ENCODE measurements at places on chromosomes 6 and 20.

- DNase-seq: no peak
Observed at GRCh38 chr6:90375681-90376439, 79.2 kb upstream of the BACH2 start.

DNA sequence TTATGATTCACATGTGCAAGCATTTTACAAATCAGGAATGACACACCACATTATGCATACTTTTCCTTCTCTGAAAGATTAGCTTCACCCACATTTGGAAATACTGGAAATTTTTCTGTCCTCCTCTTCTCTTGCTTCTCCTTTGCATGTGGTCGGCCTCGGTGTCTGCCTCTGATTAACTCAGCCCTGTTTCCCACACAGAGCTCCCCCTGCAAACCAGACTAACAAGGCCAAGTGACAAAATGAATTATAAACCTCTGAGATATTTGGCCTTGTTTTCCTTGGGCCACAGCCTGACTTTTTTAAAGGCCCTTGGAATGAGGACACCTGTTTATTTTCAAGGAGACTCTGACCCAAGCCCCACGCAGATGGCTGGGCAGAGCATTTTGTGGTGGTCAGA is 9.0 kb upstream of the CCN6 start:
- DNase-seq: no peak

- no peak for DNase-seq
Observed at GRCh38 chr6:22421198-22421597, 124.4 kb upstream of the PRL start.

DNA sequence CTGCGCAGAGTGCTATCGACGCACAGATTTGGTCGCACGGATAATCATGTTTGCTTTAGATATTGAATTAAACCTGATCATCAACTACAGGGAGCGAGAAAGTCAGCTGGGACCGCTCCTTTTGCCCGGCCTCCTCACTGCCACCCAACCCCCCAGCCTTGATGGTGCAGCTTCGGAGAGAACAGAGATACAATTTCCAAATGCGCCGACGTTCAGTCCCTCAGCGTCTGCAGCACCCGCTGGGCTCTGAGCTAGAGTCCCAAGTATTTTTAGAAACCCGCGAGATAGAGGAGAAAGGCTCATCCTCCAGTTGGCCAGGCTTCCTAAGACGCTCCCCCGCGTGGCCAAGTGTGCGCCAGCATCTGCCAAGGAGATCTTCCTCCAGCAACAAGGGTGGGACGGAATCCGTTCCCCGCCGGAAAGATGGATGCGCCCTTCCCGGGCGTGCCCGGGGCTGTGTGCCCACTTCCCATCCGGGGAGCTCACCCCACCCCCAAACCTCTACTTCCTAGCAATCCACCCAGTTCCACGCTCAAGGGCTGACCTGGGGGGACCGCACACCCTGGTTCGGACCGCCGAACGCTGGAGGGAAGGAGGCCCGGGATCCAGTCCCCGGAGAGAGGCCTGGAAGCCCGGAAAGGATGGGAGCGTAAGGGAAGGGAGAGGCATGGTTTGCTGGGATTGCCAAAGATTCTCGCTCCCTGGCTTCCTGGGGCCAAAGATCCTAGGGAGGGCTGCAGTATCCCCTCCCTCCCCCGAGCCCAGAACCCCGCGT is 4.1 kb downstream of the NKX2-2 start:
- DNase-seq: no peak

DNA sequence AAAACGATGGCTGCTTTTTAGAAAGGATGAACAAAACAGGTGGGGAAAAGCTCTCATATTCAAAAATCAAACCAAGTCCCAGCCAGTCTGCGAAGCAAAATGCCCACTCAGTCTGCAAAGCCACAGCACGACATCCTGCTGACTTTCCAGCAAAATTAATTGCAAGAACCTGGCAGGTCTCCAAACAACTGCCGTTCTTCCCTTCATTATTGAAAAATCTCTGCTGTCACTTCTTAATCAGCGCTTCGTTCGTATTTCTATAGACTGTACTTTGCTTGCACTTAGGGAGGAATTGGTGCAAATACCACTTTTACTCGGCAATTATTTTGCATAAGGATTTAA is 222.4 kb downstream of the CBLN4 start:
- no peak for DNase-seq

GRCh38 chr20:23311947-23312506 is 38.6 kb upstream of the NXT1 start:
- DNase-seq: no peak

DNA sequence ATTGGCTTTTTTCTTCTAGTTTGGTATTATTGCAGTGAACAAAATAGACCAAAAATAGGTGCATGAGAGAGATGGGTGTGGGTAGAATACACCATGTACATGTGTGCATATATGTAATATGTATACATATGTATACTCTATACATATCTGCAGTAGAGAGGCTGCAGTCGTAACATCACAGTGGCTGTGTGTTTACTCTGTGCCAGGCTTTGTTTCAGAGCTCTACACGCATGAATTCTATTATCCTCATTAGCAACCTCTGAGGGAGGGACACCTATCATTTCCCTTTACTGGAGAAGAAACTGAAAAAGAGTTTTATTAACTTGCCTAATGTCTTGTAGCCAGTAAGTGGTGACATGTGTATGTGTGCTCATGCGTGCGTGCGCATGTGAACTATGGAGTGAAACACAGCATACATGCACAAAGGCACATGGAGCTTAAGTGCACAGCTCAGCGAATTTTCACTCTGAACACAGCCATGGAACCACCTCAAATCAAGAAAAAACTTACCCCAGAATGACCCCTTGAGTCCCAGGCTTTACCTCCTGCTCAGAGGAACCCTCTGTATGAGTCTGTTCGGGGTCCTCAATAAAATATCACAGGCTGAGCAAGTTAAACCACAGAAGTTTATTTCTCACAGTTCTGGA is 452.5 kb downstream of the CDH26 start:
- no peak for DNase-seq

Measured in stimulated activated CD8-positive, alpha-beta memory T cell treated with anti-CD3 and anti-CD28 coated beads, Interleukin-4, amount 100 ng/mL, for 4 hours (primary cell).